Thoracic aorta (tissue), 2 donors: ENCODE measurements at places on chromosomes 2 and 18. TPM values are rescaled to one million over a fixed set of nuclear protein-coding genes. Genes with fewer than 3 reads are reported as not detected.

DNA sequence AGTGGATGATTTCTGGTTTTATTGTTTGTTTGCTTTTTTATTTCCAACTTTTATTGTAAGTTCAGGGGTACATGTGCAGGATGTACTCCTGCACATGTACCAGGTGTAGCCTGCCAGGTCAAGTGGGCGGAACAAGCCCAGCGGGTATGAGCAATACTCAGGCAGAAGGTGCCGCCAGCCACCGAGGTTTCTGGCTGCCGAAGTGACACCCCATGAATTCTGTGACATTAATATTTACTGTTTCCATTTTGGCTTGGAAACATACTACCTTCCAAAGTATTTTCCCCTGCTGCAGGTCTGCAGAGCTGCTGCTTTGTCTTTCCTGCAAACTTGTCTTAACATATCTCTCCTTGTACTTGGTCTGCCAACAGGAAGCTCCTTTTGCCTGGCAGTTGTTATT is 78.5 kb downstream of the PTPN4 start:
- DNase-seq, result no peak

C2orf42 gene
- 25.5 TPM for total RNA-seq

GRCh38 chr2:19769513-19769912 is 132.3 kb downstream of the TTC32 start:
- DNase-seq, result no peak

CD8B2 gene
- total RNA-seq, result not detected

- no peak for DNase-seq
Observed at GRCh38 chr2:200354833-200355751, 48.6 kb downstream of the SPATS2L start.

GRCh38 chr18:9333441-9334328 is 888 bp upstream of the TWSG1 start:
- no peak for DNase-seq

KHK gene
- total RNA-seq, result 1.5 TPM

REG3A gene
- 8.3 TPM for total RNA-seq

DNA sequence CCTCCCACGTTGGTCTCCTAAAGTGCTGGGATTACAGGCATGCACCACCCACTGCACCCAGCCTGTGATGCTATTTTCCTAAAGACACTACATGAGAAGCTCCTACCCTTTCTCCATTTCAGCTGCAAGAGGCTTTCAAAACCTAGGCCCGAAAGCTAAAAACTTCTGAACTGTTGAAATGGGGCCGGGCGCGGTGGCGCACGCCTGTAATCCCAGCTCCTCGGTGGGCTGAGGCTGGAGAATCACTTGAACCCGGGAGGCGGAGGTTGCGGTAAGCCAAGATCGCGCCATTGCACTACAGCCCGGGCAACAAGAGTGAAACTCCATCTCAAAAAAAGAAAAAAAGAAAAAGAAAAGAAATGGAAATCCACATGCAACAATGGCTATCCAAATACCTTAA is 18.1 kb upstream of the ANXA4 start:
- DNase-seq, result no peak

DNA sequence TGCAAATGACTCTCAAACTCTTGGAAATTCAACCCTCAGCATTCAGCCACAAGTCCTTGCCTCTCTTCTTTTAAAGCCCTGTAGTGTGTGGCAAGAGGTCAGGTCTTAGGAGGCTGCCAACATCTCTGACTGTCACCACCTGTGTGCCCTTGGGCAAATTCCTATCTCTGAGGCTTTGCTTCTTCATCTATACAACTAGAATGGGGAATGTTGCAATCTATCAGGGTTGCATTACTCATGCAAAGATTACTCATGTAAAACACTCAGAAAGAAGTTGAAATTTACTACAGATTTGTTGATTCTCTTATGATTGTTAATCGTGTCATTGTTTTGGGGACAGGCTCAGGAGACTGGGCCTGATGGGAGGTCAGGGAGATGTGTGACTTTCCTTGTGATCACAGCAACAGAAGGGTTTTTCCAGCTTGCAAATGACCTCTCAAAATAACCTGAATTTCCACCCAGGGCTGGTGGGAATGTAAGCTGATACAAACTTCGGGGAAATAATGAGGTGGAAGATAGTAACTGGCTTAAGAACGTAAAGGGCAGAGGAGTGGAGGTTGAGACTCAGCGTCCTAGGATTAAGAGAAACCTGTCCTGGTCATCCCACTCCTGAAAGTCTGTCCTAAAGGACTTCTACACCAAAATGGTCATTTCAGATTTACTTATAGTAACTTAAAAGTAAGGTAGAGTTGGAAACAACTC is 32.1 kb upstream of the SIGLEC15 start:
- no peak for DNase-seq

- no peak for DNase-seq
Observed at GRCh38 chr2:180203972-180204371, 196.9 kb upstream of the CWC22 start.

DNA sequence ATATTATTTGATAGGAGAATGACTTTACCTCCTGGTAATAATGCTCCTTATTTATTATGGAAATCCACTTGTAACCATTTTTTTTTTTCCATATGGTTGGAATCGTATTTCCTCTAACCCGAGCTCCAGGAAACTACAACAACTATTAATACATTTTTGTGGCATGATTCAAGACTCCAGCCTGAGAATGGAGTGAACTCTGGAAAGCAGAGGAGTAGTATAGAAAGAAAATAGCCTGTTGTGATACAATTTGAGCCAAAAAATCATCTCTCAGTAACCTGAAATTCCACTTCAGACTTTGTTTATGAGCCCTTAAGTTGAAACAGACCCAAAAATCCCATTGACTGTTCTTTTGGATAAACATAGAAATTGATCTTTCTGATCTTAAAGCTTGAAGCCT is 921.1 kb downstream of the SOCS6 start:
- no peak for DNase-seq

DNA sequence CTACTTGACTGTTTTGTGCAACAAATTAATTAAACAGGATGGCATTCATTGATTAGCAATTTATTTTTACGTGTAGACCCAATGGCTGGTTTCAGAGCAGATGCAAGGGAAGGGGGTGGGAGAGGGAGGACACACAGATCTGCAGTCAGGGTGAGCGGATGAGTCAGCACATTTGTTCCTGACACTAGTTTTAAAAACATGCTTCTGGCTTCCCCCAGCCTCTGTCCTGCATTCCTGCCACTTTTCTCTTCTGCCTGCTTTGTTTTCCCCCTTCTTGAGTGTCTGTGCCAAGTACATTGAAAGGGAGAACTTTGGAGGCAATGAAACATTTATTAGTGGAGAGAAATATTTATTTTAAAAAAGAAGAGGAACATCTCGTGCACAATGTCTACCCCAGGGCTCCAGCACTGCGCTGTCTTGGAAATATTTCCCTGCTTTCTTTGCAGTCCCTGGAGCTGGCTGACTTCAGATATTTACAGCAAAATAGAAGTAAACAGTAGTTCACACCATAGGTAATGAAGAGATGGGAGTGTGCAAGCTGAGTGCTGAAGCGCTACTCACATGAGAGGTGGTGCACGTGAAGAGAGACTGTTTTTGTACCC is 52.2 kb downstream of the NRP2 start:
- no peak for DNase-seq

HNMT gene
- 67.2 TPM for total RNA-seq

- no peak for DNase-seq
Observed at GRCh38 chr2:14866736-14867352, 234.3 kb downstream of the LRATD1 start.

RAB17 gene
- total RNA-seq, result 6.5 TPM

DNA sequence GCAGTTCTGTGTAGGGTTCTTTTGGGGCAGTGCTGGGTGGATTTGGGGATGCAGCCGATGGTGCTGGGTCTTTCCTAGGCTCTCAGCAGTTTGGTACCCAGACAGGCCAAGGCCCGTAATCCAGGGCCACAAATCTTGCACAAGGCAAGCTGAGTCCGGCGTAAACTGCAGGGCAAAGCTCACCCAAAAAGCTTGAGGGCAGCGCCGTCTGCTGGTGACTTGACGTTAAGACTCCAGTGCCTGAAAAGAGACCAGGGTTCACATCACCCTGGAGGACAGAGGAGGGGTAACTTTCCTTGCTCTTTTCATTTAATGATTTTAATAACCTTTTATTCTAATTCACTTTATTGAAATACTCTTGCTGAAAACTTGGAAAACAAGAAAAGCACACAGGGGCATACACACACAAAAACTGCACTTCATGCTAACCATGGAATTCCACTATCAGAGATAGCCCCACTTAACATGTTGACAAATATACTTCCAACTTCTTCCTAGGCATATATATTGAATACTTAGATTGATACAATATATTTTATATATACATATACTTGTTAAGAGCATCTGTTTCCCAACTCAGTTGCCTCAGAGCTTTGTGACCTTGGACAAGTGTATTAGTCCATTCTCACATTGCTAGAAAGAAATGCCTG is 38.9 kb downstream of the CNGA3 start:
- no peak for DNase-seq

GRCh38 chr2:86136141-86136540 is 30.1 kb downstream of the PTCD3 start:
- DNase-seq, result no peak

- no peak for DNase-seq
Observed at GRCh38 chr18:74604361-74604760, 6.7 kb downstream of the ZNF407 start.

DNA sequence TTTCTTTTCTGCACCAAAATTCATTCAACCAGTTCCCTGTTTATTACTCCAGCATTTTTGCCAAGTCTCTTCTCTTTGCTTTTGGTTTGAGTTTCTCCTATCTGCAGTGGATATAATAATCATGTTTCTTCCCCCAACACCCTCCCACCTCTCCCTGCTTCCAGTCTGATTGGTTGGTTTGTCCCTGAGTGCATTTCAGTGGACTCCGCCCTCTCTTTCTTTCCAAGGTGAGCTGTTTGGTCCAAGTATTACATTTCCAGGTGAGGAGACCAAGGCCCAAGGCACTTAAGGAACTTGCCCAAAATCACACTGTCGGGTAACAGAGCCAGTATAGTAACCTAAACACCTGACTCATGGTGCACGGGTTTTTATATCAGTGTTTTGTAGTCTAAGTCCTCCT is 17.7 kb downstream of the MRO start:
- DNase-seq, result no peak

NAT8 gene
- total RNA-seq, result not detected

DNA sequence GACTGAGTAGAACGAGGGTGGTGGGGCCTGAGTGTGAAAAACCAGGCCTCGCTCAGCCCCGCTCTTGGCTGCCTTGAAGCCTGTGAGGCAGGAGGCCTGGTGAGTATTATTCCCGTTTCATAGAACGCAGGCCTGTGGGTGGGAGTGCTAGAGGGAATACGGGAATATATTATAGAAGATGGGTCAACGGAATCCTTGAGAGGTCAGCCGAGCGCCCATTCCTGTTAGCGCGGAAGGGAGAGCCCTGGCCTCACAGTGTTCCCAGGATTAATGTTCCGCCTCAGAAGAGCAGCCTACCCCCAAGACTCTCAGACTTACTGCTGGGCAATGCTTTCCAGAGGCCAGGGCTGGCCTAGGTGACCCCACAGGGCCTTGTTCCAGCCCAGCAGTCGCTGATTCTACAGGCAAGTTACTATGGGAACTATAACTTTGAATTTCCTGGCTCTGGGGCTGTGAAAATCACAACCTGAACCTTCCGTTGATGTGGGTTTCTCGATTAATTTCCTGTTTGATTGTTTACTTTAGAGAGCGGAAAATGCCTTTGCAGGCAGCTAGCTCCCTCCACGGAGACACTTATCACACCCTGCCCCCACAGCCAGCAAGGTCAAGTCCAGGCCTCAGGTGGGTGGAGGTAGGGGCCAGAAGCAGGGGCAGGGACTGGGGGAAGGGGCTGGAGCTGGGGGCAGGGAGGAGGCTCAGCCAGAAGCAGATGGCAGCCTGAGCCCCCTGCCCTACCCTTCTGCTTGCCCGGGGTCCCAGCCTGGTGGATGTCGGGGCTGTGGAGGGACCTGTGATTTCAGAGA is 108.3 kb downstream of the SMAD7 start:
- DNase-seq, result no peak

GRCh38 chr2:210715560-210716082 is 159.2 kb downstream of the CPS1 start:
- DNase-seq, result no peak

DNA sequence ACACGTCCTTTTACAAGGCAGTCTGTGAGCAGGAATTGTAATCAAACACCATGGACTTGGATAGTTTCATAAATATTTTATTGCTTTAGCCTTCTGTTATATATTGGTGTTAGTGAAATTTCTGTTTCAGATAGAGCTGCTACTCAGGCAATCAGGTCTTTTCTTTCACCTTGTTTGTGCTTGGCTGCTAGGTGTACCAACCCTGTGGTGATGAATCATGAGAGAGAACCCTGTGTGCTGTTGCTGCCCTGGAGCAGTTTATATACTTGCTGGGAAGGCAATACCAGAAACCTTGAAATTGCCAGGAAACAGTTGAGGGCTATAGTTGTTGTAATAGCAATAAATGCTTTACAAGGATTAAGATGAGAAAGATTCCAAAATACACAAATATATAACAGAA is 84.5 kb downstream of the FSHR start:
- DNase-seq, result no peak

DNA sequence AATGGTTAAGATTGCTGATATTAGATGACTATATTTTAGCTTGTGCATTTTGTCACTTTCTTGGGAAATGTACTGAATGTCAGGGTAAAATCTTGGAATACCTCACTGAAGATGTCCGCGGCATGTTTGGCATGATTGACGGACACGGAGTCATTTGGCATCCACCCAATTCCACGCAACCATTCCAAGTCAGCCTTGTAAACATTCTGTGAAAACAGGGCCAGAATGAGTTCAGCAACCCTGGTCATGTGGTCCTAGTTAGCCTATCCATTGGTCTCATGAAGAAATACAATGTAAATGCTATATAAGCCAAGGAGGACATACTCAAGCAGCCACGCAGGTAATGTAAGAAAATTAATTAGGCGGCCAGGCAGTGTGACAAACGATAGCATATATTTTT is 159.5 kb downstream of the RIF1 start:
- no peak for DNase-seq

DNA sequence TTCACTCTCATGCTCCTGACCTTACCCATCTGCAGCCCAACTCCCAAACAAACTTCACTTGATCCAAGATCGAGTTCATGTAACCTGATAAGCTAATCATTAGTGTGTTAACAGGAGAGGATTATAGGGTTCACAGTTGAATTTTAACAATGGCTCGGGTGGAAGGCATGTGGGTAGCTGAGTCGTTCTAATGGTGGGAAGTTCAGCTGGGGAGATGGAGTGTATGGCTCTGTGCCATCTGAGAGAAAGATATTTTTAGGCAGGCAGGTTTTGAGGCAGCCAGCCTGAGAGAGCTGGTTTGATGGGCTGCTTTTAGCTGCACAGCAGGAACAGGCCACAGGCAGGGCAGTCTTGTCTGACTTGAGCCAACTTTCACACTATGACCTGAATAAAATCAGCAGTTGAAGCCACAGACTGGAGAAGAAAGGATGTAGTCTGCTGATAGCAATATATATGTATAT is 17.7 kb upstream of the NFE2L2 start:
- no peak for DNase-seq

GRCh38 chr18:66682855-66683322 is 79.0 kb upstream of the CDH19 start:
- DNase-seq, result no peak
